ENCODE measurements at places on chromosomes 1 and 21.

DNA sequence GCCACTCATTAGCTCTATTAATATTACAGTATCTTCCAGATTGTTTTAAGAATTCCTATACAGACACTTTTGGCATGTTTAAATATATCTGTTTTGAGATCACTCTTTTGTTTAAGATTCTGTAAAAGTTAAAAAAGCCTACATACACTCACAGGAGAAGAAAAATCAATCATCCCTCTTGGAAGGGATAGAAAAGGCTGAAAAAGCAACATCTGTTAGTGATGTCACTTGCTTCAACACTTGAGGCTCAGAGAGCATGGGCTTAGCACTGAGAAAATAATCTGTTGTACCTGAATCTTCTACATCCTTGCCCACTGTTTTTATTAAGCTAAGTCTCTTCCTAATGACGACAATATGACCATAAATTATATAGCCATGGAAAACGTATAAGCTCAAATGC lies 127.0 kb downstream of the ZP4 start:
- no peak for DNase-seq

DNA sequence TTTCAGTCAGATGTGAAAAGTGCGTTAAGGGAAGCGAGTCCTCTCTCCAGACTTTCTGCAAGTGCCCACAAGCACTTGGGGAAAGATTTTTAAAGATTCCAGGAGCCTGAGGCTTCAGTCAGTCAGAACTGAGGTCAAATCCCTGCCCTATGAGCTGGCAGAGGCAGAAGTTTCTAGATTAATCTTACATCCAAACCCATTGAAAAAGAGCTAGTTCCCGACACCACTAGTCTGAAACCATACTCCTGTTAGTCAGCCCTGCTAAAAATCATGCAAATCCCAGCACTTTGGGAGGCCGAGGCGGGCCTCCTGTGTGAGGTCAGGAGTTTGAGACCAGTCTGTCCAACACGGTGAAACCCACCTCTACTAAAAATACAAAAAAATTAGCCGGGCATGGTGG lies 21.0 kb downstream of the RSPH1 start:
- DNase-seq, result no peak

DNA sequence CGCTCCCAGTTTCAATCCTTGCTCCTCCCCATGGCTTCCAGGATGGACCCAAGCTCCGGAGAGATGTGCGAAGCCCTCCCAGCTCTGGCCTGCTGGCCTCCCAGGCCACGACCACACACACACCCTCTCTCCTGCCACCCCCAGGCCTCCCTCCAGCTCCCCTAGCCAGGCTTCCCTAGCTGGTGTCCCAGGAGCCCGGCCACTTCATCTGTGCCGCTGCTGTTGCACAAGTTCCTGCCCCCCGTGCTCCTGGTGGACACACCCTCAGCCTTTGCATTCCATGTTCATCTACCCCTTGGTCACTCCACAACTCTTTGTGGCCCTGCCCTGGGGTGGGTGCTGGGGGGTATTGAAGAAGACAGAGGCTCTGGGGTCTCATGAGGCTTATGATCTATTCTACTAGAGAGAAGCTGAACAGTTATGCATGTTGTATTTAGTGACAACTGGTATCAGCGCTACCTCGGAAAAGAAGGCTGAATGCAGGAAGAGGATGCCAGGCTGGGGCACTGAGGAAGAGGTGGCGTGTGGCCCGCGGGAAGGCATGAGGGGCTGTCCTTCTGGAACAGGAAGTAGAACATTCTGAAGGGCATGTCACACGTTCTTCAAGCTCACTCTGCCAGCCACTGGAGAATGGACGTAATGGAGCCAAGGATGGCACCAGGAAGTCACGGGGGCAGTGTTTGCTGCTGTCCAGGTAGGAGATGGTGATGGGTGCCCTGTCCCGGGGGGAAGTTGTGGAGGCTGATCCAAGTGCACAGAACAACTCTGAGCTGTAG lies 172.4 kb downstream of the PSMG1 start:
- no peak for DNase-seq

- DNase-seq, result no peak
These were observed 20.9 kb downstream of the RCAN1 start for GRCh38 chr21:34593954-34594531.

GRCh38 chr1:199182186-199182843 lies 543.5 kb downstream of the PTPRC start:
- no peak for DNase-seq

DNA sequence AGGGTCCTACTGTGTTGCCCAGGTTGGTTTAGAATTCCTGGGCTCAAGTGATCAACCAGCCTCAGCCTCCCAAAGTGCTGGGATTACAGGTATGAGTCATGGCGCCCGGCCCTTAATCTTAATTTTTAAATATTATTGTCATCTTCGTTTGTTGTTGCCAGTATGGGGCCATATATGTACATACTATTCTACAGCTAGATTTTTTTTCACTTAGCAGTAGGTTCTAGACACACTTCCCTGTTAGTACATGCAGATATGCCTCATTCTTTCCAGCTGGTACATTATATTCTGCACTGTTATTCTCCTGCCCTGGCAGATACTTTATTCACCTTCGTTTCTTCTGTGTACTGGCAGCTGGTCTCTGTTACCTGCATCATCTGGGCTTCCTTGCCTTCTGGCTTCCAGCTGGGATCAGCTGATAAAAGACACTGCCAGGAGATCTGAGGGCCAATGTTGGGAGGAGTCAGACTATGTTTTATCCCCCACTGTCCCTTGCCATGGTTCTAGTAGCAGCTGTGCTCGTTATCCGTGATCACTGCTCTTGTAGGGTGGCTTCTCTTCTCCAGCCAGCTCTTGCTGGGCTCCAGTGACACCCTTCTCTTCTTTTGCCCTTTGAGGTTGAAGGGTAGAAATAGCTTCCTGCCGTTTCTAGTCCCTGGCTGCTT lies 24.7 kb downstream of the ST3GAL3 start:
- no peak for DNase-seq

DNA sequence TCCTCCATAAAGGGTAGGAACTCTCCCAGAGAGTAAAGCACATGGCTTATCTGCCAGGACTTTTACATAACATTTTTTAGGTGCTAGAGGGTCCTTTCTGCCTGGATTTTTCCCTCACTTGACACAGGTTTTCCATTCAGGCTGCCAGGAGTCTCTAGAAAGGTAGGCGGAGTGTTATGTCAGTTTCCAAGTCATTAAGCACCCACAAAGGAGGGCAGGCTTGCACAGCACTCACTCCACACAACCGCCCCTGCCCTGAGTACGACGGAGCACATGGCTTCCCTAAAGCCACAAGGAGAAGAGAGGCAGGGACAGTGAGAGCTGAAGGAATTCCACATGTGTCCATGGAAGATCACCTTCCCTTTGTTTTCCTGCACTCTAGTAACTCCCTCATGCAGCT lies 55.7 kb downstream of the CAPZB start:
- DNase-seq, result no peak

GRCh38 chr1:156124557-156125483 lies 10.3 kb downstream of the LMNA start:
- no peak for DNase-seq

- peak; percentile 89 for DNase-seq
These were observed 2.9 kb downstream of the DDI2 start for GRCh38 chr1:15620155-15620545.

DNA sequence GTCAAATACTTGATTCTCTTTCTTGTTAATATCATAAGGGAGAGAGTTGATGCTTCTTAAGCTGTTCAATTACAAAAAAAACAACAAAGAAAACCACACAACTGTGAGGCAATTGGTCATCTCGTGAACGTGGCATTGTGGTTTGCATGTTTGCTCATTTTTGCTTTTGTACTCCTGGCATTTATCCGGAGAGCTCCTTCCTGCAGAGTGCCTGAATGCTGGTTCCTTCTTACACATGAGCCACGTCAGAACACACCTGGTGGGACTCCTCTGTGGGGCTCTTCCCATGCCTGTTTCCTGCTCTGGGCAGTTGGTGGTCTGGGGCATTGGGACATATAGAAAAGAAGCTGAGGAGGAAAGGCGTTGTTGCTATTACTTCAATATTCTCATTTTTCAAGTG lies 25.7 kb downstream of the KCNK1 start:
- no peak for DNase-seq

DNA sequence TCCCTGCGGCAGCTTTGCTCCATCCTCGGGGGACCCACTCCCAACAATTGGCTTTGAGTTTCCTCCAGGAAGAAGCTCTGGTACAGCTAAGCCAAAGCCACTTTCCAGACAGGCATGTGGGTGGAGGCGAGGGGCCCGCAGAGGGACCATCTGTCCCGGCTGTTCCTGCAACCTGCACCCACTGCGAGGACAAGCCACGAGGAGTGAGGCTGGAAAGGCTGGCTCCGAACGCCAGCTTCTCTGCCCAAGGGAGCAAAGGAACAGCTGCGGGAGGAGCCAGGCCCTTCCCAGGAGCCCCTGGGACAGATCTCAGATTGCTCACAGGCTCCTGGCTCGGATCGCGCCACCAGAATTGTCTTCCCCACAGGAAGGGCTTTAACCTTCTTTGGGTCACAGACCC lies 28.3 kb upstream of the PEF1 start:
- no peak for DNase-seq

DNA sequence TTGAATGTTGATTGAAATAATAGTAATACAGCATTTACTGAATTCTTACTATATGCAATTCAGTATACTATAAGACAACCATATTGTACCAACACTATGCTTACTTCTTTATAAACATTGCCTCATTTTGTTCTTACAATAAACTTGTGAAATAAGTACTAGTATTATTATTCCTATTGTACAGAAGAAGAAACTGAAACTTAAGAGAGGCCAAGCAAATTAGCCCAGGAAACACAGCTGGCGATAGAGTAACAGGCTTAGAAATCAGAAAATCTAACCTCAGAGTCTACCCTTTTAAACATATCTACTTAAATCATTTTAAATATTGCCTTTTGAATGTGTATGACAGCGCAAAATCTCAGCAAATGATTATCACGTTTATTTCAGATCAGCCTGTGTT lies 41.7 kb downstream of the FASLG start:
- DNase-seq, result no peak

DNA sequence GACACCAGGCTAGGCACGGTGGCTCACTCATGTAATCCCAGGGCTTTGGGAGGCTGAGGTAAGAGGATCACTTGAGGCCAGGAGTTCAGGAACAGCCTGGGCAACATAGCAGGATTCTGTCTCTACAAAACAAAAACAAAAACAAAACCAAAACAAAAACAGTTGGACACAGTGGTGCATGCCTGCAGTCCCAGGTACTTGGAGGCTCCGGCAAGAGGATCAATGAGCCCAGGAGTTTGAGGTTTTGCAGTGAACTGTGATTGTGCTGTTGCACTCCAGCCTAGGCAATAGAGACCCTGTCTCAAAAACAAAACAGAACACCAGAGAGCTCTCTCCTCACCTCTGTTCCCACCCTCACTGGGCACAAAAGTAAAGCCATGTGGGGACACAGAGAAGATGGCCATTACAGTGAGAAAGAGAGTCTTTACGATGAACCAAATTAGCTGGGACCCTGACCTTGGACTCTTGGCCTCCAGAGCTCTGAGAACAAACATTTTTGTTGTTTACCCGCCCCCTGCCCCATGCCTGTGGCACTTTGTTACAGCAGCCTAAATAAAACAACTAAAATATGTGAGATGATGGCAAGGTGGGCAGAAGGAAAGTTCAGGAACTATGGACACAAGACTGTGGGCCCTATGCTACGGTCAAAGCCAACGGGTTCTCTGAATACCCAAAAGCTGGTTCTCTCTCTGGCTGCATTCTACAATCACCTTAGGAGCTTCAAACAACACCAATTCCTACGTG lies 9.8 kb downstream of the NADK start:
- DNase-seq, result no peak

DNA sequence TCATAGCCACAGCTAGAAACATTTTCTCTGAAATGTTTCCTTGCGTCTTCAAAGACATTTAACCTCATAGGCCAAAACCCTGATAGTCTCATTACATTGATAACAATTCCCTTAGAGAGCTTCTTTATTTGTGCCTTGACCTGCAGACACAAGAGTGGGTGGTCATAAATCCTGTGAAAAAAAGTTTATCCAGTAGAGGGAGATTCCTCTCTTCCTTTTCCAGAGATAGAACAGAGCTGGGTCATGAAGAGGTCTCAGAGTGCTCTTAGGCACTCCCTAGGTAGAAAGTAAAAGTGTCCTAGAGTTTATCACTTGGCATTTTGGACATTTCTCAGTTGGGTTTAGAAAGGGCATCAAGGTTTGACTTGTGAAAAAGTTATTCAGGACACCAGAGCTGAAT lies 426.1 kb downstream of the NUF2 start:
- DNase-seq, result no peak

DNA sequence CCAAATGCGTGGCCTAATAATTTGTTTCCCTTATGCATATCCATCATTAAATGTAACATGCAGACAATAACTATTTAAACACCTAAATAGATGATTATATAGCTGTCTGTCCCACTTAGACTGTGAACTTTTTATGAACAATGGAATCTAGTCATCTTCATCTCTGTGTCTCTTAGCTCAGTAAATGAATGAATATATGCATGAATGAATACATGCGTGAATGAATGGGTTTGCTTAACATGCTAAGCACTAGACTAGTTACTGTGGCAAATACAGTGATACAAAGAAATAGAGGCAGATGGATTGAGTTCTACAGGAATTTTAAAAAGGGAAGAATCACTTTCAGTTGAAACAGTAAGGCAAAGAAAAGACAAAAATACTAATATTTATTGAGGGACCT lies 232.0 kb downstream of the FGGY start:
- no peak for DNase-seq

- no peak for DNase-seq
These were observed 205.6 kb upstream of the GJB5 start for GRCh38 chr1:34549199-34549598.

- DNase-seq, result no peak
These were observed 227.2 kb downstream of the KCNJ6 start for GRCh38 chr21:37688952-37689659.

- DNase-seq, result no peak
These were observed 87.7 kb downstream of the NPHP4 start for GRCh38 chr1:5904551-5904950.

DNA sequence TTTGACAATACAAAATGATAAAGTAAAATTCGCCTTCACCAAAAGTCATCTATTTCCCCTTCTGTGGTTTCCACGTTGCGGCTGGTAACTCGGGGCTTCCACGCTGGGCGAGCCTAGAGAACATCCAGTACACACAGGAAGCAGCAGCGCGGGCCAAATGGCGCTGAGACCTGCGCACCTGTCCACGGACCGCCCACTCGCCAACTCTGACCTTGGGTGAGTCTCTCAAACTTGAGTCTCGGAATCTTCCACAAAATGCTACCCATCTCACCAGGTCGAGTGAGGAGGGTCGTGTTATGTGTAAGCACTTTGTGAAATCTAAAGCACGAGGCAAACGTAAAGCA lies 820 bp upstream of the TTF2 start:
- DNase-seq, result peak; percentile 38

Data from ELR (cell line).